Endothelial cell (in vitro differentiated cells): ENCODE measurements at places on chromosomes 2 and 18. TPM values are rescaled to one million over a fixed set of nuclear protein-coding genes. Genes with fewer than 3 reads are reported as not detected.

GRCh38 chr2:170846314-170846713 is 29.6 kb downstream of the GAD1 start:
- DNase-seq, result no peak

DNA sequence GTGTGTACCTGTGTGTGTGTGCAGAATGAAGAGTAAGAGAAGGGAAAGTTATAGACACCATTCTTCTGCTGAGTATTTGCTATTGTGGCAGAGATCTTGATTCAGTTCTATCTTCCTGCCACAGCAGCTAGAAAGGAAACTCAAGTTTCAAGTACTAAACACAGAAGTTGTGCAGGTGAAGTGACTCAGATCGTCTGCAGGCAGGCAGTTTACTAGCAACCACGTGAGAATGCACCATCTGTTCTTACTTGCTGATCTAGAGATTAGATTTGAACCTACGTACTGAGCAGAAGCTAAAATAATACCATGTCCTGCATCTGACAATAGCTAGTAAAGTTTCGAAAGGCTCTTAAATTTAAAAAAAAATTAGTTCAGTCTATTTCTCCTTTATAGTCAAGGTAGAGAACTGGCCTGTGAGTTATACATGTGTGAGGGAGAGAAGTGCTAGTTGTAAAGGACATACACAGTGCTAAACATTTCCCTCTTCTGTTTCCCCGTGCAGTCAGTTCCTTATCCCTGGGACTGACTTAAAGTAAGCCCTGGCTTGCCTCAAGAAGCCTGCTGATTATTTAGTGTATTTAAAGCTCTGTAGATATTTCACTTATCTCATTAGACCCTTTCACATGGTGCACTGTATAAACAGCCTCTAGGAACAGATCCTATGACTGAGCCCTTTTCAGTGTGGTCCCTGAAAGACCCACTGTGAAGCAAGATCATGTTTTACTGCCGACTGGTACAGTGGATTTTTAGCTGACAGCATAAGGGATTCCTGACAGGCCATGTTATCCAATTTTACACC is 45.0 kb downstream of the SLC38A11 start:
- no peak for DNase-seq

DNA sequence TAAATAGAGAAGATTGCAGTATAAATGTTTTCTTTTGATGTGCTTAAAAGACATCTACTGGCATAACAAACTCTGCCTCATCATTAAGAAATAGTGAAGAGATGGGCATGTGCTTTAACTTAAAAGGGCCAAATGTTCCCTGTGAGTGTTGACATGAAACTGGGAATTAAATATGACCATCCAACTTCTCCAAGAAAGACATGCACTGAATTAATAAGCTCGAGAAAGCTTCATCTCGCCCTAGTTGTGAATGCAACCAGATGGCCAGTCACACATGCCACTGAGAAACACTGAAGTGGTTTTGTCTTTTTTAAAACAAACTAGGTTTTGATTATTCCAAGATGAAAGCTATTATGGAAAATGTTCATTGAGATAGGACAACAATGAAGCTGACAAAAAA is 479.2 kb downstream of the RIT2 start:
- DNase-seq, result no peak

DNA sequence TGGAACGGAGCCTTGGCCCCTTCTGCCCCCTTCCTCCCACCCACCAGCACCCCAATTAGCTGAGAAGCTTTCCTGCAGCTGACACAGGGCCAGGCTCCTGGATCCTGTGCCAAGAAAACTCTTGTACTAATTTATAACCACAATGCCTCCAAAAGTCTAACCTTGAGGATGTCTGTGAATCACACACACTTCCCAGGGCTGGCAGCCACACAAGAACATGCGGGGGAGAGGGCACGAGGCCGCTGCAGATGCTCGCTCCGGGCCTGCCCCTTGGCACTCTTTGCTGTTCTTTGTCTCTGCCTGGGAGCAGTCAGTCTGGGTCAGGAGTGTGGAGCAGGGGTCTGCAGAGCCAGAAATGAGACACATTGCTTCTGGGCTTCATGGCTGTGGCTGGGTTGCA is 62.7 kb upstream of the KIF5C start:
- DNase-seq, result no peak

DNA sequence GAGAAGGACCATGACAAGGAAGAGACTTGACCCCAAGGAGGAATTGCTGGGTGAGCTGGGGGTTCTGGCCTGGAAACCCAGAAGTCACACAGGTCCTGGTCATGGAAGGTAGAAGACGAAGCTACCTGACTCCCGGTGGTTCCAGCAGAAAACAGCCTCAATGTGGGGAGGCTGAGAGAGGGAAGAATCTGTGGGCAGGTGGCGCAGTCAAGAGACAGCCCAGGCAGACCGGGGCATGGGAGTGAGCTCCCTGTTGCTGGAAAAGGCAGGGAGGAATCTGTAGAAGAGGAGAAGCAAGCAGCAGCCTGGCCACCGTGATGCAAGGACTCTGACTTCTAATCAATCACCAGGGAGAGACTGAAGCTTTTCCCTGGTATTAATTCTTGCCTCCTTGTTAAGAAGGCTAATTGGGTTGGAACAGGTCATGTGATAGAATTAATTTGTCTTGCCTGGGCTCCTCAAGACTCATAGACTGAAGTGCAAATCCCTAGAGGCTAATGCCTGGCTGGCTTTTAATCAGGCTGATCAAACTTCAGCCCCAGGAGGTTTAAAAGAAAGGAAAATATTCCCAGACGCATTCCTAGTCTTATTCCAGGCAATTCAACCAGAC is 30.1 kb downstream of the CNGA3 start:
- no peak for DNase-seq

DNA sequence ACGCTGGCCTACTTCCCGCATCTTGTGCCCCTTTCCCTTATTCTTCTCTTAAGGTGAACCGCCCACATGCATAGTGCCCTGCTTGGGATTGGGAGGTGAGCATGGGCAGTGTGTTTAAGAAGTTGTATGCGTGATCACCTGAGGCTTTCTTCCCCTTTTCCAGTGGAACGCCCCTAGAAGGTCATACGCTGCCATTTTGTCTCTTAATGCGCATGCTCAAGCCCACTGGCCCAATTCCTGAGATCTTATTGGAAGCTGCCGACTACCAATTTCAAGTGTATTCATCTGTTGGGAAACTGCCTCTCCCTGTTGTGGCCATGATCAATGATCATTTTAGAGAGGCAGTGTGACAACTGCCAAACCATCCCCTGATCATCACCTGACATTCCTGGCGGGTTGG is 3.3 kb upstream of the CETN1 start:
- no peak for DNase-seq

DNA sequence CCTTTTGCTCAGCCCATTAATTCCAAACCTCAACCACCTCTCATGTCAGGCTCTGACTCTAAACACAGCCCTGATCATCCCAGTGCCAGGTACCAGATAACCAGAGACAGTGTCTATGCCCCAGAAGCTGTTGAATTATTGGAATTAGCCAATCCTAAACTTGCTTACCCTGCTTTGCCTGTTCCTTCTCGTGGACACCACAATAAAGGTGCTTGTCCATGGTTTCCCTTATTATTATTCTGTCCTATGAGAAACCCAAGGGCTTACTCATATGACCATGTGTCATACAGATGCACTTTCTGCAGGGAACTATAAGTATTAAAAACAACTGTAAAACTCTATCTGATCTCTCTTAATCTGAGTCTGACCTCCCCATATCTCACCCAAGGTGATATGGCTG is 2193.8 kb upstream of the PIK3C3 start:
- DNase-seq, result no peak

DNA sequence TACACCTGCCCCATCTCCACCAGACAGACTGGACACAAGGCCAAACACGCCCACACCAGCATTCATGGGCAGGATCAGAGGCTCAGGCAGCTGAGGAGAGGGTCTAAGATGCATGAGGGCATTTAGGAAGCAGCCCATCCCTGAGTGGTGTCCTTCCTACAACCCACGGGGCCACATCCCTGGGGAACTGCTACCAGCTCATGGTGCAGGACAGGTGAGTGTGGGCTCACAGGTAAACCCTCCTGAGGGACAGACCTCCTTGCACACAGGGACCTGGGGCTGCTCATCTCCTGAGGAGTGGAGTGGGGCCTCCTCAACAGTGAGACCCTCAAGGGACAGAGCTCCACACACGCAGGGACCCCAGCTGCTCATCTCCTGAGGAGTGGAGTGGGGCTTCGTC is 14.6 kb downstream of the PARD6G start:
- no peak for DNase-seq

- DNase-seq, result no peak
Measured at GRCh38 chr2:239247401-239248245, 153.2 kb downstream of the HDAC4 start.

DNA sequence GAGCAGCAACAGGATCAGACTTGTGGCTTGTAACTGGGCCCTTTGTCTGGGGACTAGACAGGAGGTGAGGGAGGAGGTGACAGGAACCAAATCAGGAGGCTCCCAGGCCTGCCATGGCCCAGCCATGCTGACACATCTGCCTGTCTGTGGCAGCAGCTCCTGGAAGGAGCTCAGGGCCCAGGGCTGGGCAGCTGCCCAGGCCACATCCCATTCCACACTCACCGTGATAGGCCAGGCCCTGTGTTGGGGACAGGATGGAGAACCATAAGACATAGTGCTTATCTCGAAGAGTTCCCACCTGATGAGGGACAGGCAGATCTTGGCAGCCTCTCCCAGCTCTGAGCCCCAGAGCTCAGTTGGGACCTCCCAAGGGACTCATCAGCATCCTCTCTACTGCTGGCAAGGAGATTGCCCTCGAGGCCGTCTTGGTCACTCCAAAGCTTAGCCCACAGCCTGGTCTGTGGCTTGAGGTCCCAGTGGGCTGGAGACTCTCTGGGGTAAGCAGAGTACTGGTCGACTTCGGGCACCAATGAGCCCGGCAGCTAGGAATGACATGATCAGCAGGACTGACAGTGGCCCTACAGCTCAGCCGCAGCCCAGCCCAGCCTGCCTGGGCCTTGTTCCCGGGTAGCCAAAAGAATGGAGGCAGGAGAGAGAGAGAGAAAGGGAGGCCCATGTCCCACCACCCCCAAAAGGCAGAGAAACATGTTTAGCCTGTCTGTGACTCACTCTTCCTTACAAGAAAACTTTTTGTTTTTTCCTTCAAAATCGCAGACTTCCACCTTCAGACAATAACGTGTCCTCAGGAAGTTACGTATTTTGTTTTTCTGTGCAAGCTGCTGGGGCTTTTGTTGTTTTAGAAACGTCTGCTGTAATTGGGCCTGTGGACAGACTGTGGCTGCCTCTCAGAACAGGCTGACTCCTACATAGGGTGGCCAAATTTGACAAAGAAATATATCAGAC is 82.1 kb downstream of the HS1BP3 start:
- no peak for DNase-seq

GRCh38 chr2:181063696-181064095 is 83.3 kb downstream of the UBE2E3 start:
- DNase-seq, result no peak

- no peak for DNase-seq
Measured at GRCh38 chr2:76075126-76075525, 364.4 kb upstream of the GCFC2 start.

DNA sequence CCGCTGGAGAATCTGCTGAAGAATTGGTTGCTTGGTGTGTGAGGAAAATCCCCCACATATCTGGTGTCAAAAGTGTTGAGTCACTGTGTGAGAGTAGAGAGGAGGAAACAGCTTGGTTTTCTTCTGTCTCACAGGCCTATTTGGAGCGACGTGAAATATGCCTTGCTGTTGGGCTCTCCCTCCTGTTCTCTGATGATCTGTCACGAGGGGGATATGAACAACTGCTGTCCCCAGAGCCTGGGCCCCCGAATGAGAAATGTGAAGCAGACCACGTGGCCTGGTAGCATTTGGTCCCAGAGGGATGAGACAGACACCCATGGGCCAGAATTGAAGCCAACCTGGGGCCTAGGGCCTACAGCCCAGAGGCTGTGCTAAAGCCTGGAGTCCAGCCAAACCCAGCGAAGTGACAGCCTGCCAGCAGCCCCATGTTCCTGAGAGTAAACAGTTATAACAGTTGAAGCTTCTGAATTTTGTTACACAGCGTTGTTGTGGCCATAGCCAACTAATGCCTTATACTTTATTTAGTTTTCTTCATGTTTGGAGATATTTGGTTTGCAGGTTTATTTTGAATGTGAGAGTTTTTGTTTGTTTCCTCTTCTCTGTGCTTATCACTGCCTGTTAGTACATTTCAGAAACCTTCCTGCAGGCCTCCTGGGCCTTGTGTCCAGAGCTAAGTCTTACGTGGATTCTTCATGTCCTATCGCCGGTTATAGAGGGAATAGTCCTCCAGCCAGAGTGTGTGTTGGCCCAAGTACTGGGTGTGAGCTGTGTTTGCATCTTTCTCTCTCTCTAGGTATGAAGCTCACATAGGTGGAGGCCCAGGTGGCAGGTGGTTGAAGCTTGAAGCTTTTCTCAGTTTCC is 18.7 kb upstream of the COLEC12 start:
- DNase-seq, result no peak

- no peak for DNase-seq
Measured at GRCh38 chr2:24909555-24910177, 10.4 kb downstream of the ADCY3 start.

- no peak for DNase-seq
Measured at GRCh38 chr2:196983934-196984333, 57.4 kb upstream of the PGAP1 start.

- no peak for DNase-seq
Measured at GRCh38 chr2:159506764-159507440, 109.4 kb downstream of the BAZ2B start.

DNA sequence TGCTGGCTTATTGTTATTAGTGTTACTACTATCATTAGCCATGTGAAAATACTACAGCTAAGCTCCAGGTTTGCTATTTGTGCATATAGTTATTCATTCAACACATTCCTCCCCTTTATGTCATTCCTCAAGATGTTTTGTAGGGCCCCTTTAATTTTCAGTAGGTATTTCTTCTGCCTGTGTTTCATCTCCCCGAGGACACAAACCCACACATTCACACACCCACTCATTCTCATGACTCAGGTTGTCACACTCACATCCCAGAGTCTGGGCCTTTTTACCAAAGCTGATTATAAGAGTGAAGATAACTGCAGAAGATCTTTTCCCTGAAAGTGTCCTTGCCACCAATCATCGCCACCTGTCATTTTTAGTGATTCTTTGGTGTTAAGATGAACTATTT is 68.6 kb upstream of the SPOPL start:
- no peak for DNase-seq

Gene EVA1A
- total RNA-seq, result 19.9 TPM

Gene SLC9A4
- total RNA-seq, result 0.08 TPM

Gene ANKRD30B
- total RNA-seq, result not detected

Gene BMP10
- total RNA-seq, result not detected

Gene CLEC4F
- 0.23 TPM for total RNA-seq

Gene TRIM54
- total RNA-seq, result not detected
